A549 treated with CORT108297 at 1 μM for 4 hours (cell line): ENCODE measurements at places on chromosomes 4 and X. TPM values are rescaled to one million over a fixed set of nuclear protein-coding genes. Genes with fewer than 3 reads are reported as not detected.

Gene RNF175
- not detected in 5 replicates for total RNA-seq

Gene CT45A5
- total RNA-seq: 0.08 to 0.42 TPM in 2 of 5 replicates, not detected in the others

Gene SLIT2
- total RNA-seq: 0.01 to 0.04 TPM (median 0.02 TPM) in 3 of 5 replicates, not detected in the others

Gene NOX1
- 0.09 to 0.15 TPM in 2 of 5 replicates, not detected in the others for total RNA-seq

Gene SRPX2
- total RNA-seq: 2.3 to 2.9 TPM (median 2.4 TPM) in 5 replicates

Gene DCUN1D4
- total RNA-seq: 16.6 to 19.1 TPM (median 17.8 TPM) in 5 replicates

Gene SPANXB1
- total RNA-seq: 2.0 to 3.0 TPM (median 3.0 TPM) in 5 replicates

Gene TLR2
- total RNA-seq: 0.13 to 0.23 TPM (median 0.16 TPM) in 5 replicates

Gene PCDH10
- 0.10 to 0.26 TPM (median 0.13 TPM) in 5 replicates for total RNA-seq

Gene MSX1
- 5.6 to 11.8 TPM (median 9.9 TPM) in 5 replicates for total RNA-seq

Gene TCEANC
- 0.53 to 1.3 TPM (median 0.63 TPM) in 5 replicates for total RNA-seq

Gene LGI2
- total RNA-seq: 0.11 to 0.34 TPM (median 0.16 TPM) in 5 replicates

Gene MTM1
- 4.9 to 8.2 TPM (median 6.1 TPM) in 5 replicates for total RNA-seq

Gene FGF13
- 0.05 to 0.10 TPM in 2 of 5 replicates, not detected in the others for total RNA-seq

Gene NAA11
- not detected in 5 replicates for total RNA-seq

Gene SPRY1
- total RNA-seq: 0.70 to 1.1 TPM (median 0.95 TPM) in 5 replicates

Gene USP51
- 0.34 to 0.57 TPM (median 0.48 TPM) in 5 replicates for total RNA-seq

Gene AFF2
- total RNA-seq: not detected in 5 replicates

Gene KLHL13
- 0.21 to 0.31 TPM (median 0.23 TPM) in 5 replicates for total RNA-seq

Gene TMEM150C
- 0.65 to 1.6 TPM (median 1.2 TPM) in 5 replicates for total RNA-seq

Gene NEUROG2
- not detected in 5 replicates for total RNA-seq

Gene CCNB3
- total RNA-seq: 0.41 to 1.3 TPM (median 0.44 TPM) in 5 replicates

Gene DRD5
- total RNA-seq: not detected in 5 replicates

Gene ERAS
- total RNA-seq: 0.09 to 0.18 TPM (median 0.12 TPM) in 4 of 5 replicates, not detected in the other

Gene CT45A10
- total RNA-seq: 0.13 to 0.38 TPM (median 0.32 TPM) in 4 of 5 replicates, not detected in the other

Gene NWD2
- total RNA-seq: not detected in 5 replicates

Gene MTTP
- total RNA-seq: not detected in 5 replicates

Gene PDHA1
- total RNA-seq: 233 to 289 TPM (median 277 TPM) in 5 replicates

Gene HEPH
- total RNA-seq: not detected in 5 replicates

Gene CXXC4
- 0.02 to 0.05 TPM in 2 of 5 replicates, not detected in the others for total RNA-seq

Gene PDE6B
- 0.04 TPM in 1 of 5 replicates, not detected in the others for total RNA-seq

Gene FABP2
- total RNA-seq: not detected in 5 replicates
